ENCODE measurements at places on chromosomes 11 and 22. TPM values are rescaled to one million over a fixed set of nuclear protein-coding genes. Genes with fewer than 3 reads are reported as not detected.

SUSD2 gene
- 29.5 TPM for total RNA-seq

SLC17A6 gene
- total RNA-seq = not detected

LRRC4C gene
- total RNA-seq = 10.6 TPM

VPREB1 gene
- total RNA-seq = not detected

CARD18 gene
- total RNA-seq = not detected

DNA sequence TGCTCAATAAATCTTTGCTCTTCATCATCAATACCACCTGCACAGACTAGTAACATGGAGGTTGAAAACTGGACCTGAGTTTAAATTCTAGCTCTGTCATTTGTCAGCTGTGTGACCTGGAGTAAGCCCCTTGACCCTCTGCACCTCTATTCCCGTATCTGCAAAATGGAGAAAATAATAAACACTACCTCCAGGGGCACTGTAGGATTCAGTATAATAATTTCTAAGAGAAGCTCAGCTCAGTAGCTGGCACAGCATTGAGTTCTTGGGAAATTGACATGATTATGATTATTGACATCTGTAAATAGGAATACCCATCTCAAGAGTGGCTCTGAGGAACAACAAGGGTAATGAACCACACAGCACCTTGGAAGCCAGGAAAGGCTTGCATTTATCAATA lies 78.4 kb downstream of the MN1 start:
- no peak for DNase-seq
- H3K4me1 ChIP-seq = no peaks in the 10 kb centered on the region
- H3K27ac ChIP-seq = no peak overlapping the region
- no peak overlapping the region for H3K4me3 ChIP-seq
- H3K27me3 ChIP-seq = no peaks in the 10 kb centered on the region

- no peak for DNase-seq
- H3K4me1 ChIP-seq = no peaks in the 10 kb centered on the region
- no peaks in the 10 kb centered on the region for H3K36me3 ChIP-seq
- H3K4me3 ChIP-seq = no peak overlapping the region
- H3K27ac ChIP-seq = no peak overlapping the region
- H3K27me3 ChIP-seq = no peaks in the 10 kb centered on the region
Measured at GRCh38 chr11:110071197-110071596, 22.0 kb upstream of the ZC3H12C start.

- no peak overlapping the region for H3K4me3 ChIP-seq
- no peaks in the 10 kb centered on the region for H3K27me3 ChIP-seq
- H3K4me1 ChIP-seq = no peaks in the 10 kb centered on the region
Measured at GRCh38 chr11:20032577-20033260, 127.6 kb downstream of the DBX1 start.

- H3K4me1 ChIP-seq = no peaks in the 10 kb centered on the region
- no peak overlapping the region for H3K4me3 ChIP-seq
- no peaks in the 10 kb centered on the region for H3K27me3 ChIP-seq
- DNase-seq = no peak
- no peak overlapping the region for H3K27ac ChIP-seq
- H3K36me3 ChIP-seq = no peaks in the 10 kb centered on the region
Measured at GRCh38 chr11:90251599-90251998, 28.8 kb upstream of the CHORDC1 start.

DNA sequence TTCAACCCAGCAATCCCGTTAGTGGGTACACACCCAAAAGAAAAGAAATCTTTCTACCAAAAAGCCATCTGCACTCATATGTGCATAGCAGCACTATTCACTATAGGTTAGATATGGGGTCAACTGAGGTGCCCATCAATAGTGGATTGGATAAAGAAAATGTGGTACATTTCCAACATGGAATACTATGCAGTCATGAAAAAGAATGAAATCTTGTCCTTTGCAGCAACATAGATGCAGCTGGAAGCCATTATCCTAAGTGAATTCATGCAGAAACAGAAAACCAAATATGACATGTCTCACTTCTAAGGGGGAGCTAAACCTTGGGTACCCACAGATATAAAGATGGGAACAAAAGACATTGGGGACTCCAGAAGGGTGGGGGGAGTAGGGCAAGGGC lies 1.9 kb upstream of the ARHGAP8 start:
- H3K27me3 ChIP-seq = peaks cover 25% of the 10 kb centered on the region
- H3K36me3 ChIP-seq = no peaks in the 10 kb centered on the region
- no peaks in the 10 kb centered on the region for H3K4me1 ChIP-seq
- no peak overlapping the region for H3K4me3 ChIP-seq
- no peak for DNase-seq
- H3K27ac ChIP-seq = no peak overlapping the region

Measured in adrenal gland (tissue), 19 donors.